SW 1271 (cell line): ENCODE measurements at places on chromosomes 11 and 22.

DNA sequence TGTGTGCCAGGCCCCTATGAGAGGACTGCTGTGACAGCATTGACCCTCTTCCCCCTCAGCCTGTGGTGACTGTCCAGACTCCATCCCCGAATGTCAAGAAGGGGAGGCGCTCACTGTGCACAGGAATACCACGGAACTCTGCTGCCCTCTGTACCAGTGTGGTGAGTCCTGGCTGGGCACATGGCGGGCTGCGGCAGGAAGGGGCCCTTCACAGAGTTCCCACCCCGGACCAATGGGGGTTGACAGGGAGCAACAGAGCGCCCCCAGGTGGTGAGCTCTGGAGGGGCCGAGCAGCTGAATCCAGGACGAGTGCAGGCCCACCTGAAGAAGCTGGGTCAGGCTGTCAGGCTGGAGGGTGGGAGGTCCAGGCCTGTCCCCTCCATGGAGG is 83.8 kb upstream of the MYOD1 start:
- no peak for DNase-seq

- no peak for DNase-seq
These were observed 12.5 kb upstream of the MICALL1 start for GRCh38 chr22:37893583-37893983.

DNA sequence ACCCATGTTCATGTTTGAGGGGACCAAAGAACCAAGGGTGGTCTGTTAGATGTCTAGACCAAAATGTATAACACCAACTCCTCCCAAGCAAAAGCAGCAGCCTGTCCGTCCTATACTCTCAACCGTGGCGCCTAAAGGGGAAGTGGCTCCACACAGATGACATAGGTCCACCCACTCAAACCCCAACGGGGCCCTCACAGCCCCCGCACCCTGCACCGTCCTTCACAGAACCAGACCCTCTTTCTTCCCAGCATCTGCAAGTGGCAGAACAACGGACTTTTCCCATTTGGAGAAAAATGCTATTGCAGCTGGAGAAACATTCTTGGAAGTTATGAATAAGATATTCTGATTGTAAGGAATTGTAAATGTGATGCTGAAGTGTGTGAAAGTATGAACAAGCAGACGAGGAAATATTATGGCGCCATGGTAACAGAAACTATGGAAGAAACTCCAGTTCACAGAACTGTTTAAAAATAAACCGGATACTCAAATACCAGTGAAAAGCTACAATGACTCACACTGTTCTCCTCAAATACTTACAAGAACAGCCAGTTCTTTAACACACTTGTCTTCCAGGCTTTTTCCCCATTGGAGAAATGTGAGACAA is 76.5 kb upstream of the ARFGAP3 start:
- peak; percentile 27 for DNase-seq

DNA sequence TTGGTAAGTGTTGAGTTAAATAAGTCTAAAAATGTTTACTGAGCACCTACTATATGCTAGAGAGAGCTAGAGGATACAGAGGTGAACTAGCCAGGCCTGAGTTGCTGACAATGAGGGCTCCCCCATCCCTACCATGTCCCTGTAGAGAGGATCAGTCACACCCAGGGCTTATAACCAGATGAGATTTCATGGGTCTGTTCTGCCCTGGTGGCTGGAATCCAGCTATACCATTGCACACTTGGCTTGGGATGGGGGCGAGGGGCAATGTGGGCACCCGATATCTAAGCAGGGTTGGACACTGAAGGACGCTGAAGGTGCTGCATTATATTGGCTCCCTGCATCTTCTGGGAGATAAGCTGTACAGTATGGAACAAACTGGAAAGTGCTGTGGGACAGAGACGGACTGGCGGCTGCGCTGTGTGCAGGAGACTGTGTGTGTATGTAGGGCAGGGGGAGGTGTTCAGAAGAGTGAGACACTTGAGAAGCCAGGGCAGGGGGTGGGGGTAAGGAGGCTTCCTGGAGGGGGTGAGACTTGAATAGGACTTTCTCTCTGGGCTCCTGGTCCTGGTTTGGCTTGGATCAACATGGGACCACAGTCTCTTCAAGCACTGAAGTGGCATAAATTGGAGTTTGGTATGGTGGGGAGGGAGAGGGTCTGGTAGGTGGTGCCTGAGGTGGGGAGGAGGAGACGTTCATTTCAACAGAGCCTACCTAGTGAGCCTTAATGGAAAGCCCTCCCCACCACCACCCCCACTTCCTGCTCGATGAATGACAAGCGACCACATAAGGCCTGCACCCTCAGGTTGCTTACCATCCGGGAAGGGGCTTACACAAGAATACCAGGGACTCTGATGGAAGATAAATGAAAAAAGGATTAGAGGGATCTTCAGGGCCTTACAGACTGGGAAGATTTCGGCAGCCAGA is 1.8 kb downstream of the CD82 start:
- DNase-seq = no peak

DNA sequence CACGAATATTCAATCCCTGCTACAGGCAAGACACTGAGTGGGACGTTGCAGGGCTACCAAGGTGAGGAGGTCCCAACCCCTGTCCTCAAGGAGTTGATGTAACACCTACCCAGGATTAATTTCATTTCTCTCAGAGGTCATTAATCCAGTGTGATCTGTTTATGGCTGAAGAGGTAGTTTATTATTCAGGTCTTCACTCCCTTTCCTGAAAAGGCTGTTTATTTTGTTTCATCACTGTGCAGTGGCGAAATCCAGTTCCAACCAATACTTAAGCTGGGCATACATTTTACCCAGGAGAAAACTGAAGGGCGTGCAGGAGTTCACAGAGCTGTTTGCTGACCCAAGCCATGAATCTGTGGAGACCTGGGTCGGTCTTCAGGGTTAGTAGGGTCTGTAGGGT is 2.7 kb upstream of the PTPRJ start:
- DNase-seq = no peak

- no peak for DNase-seq
These were observed 56.1 kb upstream of the CDON start for GRCh38 chr11:126118806-126119205.

GRCh38 chr11:35764417-35764816 is 101.8 kb downstream of the TRIM44 start:
- no peak for DNase-seq

DNA sequence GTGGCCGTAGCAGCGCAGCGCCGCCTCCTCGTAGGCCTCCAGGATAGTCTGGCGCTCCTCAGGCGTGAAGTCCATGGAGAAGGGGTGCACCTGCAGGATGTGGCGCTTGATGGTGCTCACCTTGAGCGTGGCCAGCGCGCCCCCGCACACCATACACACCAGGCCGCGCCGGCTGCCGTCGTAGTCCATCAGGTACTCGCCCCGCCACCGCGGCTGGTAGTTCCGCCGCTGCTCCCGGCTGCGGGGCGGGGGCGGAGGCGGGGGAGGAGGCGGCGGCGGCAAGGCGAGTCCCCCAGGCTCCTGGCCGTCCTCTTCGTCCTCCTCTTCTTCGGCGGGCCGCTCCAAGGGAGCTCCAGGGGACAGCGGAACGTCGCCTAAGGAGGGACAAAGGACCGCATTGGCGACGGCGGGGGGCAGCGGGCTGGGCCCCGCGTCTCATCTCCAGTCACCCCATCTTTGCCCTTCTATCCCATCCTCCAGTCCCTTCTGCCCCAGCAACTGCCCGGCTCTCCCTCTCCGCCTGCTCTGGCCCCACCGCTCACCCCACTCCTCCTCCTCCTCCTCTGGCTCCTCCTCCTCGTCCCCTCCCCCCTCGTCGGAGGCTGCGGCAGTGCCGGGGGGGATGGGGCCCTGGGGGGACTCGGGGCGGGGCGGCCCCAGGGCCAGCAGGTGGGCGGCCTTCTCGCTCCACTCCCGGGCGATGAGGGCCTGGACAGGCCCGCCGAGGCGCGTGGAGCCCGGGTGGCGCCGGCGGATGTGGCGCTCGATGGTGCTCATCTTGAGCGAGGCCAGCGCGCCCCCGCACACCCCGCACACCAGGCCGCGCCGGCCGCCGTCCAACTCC is 4.9 kb downstream of the ZFTA start:
- no peak for DNase-seq

- DNase-seq = no peak
These were observed 60.7 kb upstream of the PHF21A start for GRCh38 chr11:46181843-46182424.

DNA sequence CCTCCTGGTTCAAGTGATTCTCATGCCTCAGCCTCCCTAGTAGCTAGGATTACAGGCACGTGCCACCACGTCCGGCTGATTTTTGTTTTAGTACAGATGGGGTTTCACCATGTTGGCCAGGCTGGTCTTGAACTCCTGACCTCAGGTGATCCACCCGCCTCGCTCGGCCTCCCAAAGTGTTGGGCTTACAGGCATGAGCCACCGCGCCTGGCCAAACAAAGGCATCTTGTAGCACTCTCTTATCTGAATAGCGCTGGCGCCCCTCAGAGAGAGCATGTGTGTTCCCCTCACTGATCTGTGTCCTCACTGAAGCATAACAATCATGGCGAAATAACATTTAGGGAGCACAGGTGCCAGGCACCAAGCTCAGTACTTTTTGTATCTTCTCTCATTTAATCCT is 7.2 kb downstream of the DAGLA start:
- no peak for DNase-seq

DNA sequence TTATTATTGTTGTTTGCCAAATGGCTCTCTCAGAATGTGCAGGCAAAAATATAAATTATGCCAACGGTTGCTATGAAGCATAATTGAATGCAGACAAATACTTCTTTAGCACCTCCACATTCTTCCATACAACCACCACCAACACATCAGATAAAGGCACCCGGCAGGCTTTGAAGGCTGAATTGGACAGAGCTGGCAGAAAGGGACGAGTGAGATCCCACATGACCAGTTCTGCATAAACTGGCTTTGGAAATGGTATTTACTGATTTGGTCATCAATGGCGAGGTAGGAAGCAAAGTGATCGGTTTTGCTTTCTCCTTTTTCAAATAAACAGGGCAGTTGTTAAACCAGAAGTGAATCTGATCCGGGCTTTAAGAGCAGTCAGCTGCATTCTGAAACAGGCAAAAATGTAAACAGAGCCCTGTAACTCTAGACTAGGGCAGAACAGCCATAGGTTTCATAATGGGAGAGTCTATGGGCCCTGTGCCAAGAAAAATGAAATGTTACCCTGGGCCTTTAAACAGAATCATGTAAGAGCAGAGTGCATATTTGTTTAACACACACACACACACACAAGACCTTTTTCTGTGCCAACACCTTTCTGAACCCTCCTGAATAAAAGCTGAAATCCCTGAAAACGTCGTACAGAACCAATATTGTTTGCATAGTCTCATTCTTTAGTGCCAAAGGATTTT is 97.7 kb downstream of the MPPED2 start:
- no peak for DNase-seq

DNA sequence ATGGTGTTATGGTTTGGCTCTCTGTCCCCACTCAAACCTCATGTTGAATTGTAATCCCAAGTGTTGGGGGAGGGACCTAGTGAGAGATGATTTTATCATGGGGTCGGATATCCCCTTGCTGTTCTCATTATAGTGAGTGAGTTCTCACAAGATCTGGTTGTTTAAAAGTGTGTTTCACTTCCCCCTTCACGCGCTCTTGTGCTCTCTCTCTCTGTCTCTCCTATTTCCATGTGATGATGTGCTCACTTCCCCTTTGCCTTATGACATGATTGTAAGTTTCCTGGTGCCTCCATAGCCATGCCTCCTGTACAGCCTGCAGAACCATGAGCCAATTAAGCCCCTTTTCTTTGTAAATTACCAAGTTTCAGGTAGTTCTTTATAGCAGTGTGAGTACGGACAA is 765.1 kb downstream of the KCNA4 start:
- no peak for DNase-seq

- DNase-seq = no peak
These were observed 128.2 kb downstream of the SLC17A6 start for GRCh38 chr11:22466351-22466750.

GRCh38 chr11:36193721-36194120 is 95.5 kb downstream of the COMMD9 start:
- no peak for DNase-seq

DNA sequence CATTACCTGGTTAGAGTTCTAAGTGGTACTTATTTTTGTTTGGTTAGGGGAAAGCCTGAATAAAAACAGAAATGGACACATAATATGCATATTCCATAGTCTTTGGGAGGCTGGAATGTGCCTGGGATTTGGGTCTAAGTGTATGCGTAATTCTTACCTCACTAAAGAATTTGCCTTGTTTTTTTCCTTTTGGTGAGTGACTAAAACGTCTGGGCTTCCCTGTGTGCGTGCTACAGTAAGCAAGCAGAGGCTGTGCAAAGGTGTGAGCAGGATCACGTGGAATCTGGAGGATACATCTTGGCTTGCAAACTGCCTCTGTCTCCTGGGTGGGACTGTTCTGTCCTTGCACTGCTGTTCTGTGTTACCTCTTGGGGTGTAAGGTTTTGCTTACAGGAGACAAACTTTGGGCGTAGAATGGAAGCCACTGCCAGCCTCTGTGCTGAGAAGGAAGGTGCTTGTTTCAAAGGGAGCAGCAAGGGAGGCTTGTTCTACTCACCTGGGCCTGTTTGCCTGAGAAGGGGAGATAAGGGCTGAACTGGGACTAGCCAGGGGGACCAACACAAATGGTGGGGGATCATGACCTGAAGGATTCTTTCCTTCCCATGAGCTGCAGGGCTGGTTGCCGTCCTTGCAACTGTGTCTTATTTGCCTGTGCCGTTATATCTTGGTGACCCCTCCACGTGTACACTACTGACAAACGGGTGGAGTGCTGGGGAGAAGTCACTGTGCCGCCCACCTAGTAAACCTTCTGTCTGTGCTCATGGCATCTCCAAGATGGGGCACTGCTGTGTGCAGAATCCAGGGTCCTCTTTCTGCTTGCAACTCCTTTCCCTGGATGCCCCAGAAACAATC is 4.5 kb downstream of the NEAT1 start:
- DNase-seq = no peak

GRCh38 chr11:20559523-20560300 is 39.7 kb upstream of the SLC6A5 start:
- DNase-seq = no peak

GRCh38 chr11:26348776-26349175 is 16.8 kb downstream of the ANO3 start:
- no peak for DNase-seq

GRCh38 chr11:77071671-77072605 is 5.2 kb downstream of the CAPN5 start:
- no peak for DNase-seq

- no peak for DNase-seq
These were observed 96.1 kb downstream of the SHANK2 start for GRCh38 chr11:71156301-71156700.

- DNase-seq = no peak
These were observed 15.1 kb upstream of the RGL4 start for GRCh38 chr22:23675502-23676415.
